ENCODE measurements at places on chromosomes 4 and X. TPM values are rescaled to one million over a fixed set of nuclear protein-coding genes. Genes with fewer than 3 reads are reported as not detected.
A peak's percentile ranks its signal among the peaks of the same experiment; 100 is the strongest.

DNA sequence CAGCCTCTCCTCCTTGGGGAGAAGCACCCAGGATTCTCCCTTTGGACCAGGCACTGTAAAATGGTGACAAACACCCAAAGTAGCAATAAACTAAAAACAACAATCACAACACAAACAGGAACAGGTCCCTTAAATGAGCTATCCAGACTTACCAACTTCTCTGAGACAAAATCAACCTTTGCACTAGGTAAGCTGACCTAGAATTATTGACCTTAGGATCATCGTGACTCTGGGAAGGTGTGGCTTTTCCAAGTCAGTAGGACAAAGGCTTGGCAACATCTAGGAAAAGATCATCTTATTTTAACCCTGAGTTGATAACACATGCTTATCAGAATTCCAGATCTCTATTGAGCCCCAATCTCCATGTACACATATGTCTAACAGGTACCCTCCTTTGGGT is 166.7 kb downstream of the PRDM5 start:
- no peak for DNase-seq

- no peak for DNase-seq
These were observed 991.4 kb downstream of the CCSER1 start for GRCh38 chr4:91118597-91118996.

- no peak for DNase-seq
These were observed 347.8 kb downstream of the ANK2 start for GRCh38 chr4:113397114-113397701.

- DNase-seq: no peak
These were observed 47.9 kb downstream of the EFNB1 start for GRCh38 chrX:68876731-68877130.

GRCh38 chr4:120056246-120056645 is 10.4 kb downstream of the MAD2L1 start:
- no peak for DNase-seq

- DNase-seq: no peak
These were observed 103.9 kb downstream of the MMRN1 start for GRCh38 chr4:89998469-89999011.

- no peak for DNase-seq
These were observed 116.8 kb downstream of the SCD5 start for GRCh38 chr4:82681754-82682153.

DNA sequence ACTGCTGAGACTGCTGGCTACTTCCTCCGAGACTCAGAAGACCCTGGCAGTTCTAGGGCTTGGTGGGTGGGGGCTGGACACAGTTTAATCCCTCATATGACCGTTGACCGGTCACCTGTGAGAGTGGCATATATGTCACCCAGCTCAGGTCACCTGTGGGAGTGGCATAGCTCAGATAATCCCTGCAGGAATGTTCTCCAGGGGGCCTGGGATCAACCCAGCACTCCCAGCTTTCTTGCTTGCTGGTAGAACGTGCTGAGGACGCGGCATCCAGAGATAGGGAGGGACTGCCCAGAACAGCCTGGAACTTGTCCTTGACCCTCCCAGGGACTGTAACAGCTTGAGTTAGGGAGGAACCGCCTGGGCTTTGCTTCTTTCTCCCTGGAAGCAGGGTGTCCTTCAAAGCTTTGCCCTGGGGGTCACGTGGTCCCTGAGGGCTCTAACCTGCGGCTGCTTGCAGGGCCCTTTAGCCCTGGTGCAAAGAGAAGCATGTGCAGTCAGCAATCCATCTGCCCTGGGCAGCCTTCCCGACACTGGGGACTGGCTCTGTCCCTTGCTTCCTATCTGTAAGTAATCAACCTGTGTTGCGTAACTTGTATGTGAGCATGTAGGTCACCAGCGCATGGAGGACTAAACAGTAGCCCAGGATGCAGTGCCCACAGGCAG is 55.3 kb downstream of the ZFYVE28 start:
- peak; percentile 50 for DNase-seq

DNA sequence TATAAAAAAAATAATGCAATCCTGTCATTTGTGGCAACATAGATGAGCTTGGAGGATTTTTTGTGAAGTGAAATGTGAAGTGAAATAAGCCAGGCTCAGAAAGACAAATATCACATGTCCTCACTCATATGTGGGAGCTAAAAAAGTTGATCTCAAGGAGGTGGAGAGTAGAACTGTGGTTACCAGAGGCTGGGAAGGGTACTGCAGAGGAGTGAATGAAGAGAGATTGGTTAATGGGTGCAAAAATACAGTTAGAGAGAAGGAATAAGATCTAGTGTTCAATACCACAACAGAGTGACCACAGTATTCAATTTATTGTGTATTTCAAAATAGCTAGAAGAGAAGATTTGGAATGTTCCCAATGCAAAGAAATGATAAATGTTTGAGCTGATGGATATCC is 13.4 kb upstream of the ZCCHC18 start:
- DNase-seq: no peak

- DNase-seq: no peak
These were observed 199.6 kb downstream of the AFF2 start for GRCh38 chrX:148700021-148700420.

DNA sequence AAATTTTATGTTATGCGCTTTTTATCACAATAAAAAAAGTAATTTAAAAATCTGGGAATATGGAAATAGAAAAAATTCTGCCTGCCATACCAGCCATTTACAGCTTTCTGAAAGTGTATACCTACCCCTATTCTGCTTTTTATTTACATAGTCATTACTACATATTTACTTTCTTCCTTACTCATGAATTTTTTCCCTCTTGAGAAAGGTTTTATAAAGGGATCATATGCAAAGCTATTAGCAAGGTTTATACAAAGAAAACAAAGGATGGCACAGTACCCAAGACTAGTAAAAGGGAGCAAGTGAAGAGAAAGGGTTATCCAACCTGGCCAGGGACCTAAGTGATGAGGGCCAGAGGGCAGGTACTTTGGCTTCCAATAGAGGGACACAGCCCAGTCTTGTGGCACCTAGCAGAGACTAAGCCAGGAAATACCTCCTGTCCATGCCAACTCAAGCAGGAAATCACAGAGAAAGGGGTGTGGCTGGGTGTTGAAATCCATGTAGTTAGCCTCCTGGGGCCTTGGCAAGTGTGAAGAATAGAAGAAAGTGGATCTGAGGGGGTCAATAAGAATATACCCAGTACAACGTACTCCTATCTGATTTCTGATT is 207.3 kb upstream of the VEGFC start:
- no peak for DNase-seq

DNA sequence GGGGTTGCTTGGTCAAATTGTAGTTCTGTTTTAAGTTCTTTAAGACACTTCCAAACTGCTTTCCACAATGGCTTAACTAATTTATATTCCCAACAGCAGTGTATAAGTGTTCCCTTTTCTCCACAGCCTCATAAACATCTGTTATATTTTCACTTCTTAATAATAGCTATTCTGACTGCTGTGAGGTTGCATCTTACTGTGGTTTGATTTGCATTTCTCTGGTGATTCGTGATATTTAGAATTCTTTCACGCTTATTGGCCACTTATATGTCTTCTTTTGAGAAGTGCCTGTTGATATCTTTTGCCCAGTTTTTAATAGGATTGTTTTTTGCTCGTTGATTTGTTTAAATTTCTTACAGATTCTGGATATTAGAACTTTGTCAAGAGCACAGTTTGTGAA is 278.6 kb upstream of the ITM2A start:
- no peak for DNase-seq

DNA sequence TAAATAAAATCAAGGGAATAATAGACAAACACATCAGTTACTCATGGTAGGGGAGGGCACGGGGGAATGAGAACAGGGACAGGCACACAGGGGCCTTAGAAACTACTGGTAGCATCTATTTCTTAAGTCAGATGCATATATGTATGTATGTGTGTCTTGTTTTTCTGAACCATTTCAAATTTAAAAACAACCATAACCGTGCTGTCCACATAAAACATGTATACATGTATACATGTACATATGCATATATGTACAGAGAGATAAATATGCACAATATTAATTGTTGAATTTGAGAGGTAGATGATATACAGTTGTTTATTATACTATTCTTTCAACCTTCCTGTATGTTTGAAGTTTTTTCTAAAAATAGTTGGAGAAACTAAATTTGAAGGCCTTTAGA is 7.8 kb upstream of the AWAT1 start:
- DNase-seq: no peak

DNA sequence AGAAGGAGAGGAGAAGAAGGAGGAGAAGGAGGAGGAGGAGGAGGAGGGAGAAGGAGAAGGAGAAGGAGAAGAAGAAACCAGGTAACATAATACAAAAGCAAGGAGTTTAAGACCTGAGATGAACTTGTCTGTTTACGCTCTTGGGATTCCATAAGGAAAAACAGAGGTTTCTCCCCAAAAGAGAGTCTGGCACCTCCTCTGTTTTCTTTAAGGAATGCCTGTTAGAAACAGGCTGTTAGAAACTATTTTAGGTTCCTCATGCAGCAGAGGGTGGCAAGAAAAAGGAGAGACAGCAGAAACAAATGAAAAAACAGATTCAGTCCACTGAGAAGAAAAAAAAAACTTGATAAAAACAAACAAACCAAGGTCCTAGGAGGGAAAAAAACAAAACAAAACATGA is 10.3 kb upstream of the FHDC1 start:
- no peak for DNase-seq

GRCh38 chrX:136625246-136625645 is 22.7 kb upstream of the CD40LG start:
- DNase-seq: no peak

- DNase-seq: no peak
These were observed 44.9 kb downstream of the HTT-AS start for GRCh38 chr4:3029464-3029863.

GRCh38 chr4:100728861-100729260 is 211.0 kb upstream of the EMCN start:
- no peak for DNase-seq

GRCh38 chr4:19683426-19683825 is 568.3 kb upstream of the SLIT2 start:
- no peak for DNase-seq

DNA sequence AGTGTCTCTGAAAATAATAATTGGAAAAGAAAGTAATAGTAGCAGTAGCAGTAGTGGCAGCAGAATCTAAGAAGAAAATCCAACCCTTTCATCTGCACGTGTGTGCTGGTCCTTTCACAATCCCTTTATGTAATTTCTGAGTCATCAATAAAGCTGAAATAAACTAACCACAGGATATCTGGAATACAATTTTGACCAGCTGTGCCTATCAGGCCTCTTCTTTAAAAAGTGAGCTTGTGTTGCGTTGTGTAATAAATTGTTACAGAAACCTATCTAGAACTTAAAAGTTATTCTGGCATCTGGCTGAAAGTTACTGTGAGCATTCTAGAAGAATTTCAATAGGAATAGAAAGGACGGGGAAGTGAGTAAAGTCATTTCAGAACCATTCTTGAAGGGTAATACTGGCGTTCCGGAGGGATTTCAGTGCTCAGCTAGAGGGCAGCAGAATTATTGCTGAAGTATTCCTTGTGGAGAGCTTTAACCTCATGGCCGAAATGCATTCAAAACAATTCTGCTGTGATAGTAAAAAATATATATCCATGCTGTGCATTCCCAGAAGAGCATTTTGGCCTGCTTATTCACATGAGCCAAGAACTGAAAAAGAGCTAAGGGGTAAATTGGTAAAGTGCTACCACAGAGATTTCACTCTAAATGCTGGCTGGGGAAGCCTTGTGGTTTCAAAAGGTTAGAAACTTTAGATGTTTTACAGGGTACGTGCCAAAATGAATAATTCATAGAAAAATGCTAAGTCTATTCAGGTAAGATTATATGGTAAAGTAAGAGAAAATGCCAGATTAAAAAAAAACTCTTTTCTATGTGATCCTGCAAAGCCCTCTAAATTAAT is 260.6 kb downstream of the NKX6-1 start:
- DNase-seq: no peak

- no peak for DNase-seq
These were observed 146.4 kb downstream of the PALLD start for GRCh38 chr4:168643111-168643795.

DNA sequence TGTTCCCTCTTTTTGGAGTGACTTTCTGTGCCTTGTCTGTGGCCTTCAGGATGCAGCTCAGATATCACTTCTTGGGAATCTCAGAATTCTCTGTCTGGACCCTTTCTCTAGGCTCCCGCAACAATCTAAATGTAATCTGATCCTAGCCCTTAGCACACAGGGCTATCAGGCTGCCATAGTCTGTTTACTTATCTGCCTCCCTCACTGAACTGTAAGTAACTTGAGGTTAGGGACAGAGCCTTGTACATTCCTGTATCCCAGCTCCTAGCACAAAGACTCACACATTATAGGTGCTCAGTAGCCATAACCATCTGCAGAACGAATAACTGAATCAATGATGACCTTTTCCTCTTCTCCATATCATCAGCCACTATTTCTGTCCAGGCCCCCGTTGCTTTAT is 69.5 kb downstream of the RTL9 start:
- DNase-seq: no peak

DNA sequence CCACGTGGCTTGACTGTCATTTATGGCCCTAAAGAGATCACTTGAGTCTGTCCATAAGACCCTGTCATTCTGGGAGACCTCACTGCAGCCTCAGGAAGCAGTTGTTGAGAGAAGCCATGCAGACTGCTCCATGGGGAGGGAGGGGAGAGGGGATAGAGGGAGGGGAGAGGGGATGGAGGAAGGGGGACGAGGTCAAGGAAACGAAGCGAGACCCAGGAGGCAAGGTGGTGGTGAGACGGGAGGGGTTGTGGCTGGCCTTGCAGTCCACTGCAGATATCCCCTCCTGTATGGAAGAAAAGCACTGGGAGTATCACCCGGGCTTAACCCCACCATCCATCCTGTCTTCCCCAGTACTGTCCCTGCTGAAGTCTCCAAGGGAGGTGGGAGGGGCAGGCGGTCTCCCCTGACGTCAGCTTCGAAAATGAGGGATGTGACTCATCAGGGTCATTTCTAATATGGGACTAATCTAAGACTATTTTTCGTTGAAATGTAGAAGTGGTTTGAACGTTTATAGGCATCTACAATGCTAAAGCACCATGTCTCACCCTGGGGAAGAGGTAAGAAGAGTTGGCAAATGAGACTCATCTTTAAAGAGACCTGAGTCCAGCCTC is 5.6 kb downstream of the TMEM255A start:
- DNase-seq: no peak

- DNase-seq: no peak
These were observed 81.1 kb downstream of the FAAH2 start for GRCh38 chrX:57367649-57368048.

The PCSK1N gene
- total RNA-seq: 69.2 TPM

The ASB12 gene
- 0.44 TPM for total RNA-seq

The ZIC3 gene
- not detected for total RNA-seq

The LONRF3 gene
- total RNA-seq: not detected

The FDCSP gene
- total RNA-seq: not detected

The FRMPD4 gene
- 0.22 TPM for total RNA-seq

The DMRTC1 gene
- total RNA-seq: not detected

The C1QTNF7 gene
- total RNA-seq: 0.53 TPM

The MGARP gene
- total RNA-seq: 3.4 TPM

All from chondrocyte (in vitro differentiated cells).